ENCODE measurements at places on chromosomes 6 and 20.

DNA sequence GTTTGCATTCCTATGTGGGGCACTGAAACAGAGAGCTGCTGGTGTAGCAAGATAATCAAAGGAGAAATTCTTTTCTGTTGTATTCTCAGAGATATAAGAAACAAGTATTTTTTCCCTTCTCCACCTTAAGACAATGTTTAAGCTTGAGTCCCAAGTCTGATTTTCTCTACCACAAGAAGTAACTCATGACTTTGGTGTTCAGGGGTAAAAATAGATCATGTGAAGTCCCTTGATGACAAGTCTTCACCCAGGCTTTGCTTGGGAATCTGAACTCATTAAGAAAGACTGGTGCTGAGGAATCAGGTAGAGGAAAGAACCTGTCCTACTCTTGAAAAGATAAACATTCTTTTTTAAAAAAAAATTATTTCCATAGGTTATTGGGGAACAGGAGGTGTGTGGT is 205.6 kb downstream of the ALDH8A1 start:
- no peaks in the 10 kb centered on the region for H3K4me1 ChIP-seq
- no peaks in the 10 kb centered on the region for H3K36me3 ChIP-seq
- DNase-seq = no peak

- no peaks in the 10 kb centered on the region for H3K36me3 ChIP-seq
- no peak for DNase-seq
- H3K4me3 ChIP-seq = no peak overlapping the region
- H3K27ac ChIP-seq = no peak overlapping the region
- H3K4me1 ChIP-seq = no peaks in the 10 kb centered on the region
- peaks cover 2% of the 10 kb centered on the region for H3K27me3 ChIP-seq
Measured at GRCh38 chr6:168671028-168671862, 230.3 kb downstream of the SMOC2 start.

GRCh38 chr6:150634176-150634963 is 34.7 kb downstream of the PLEKHG1 start:
- H3K4me1 ChIP-seq = peaks cover 12% of the 10 kb centered on the region
- DNase-seq = no peak
- H3K36me3 ChIP-seq = no peaks in the 10 kb centered on the region
- H3K4me3 ChIP-seq = no peak overlapping the region

DNA sequence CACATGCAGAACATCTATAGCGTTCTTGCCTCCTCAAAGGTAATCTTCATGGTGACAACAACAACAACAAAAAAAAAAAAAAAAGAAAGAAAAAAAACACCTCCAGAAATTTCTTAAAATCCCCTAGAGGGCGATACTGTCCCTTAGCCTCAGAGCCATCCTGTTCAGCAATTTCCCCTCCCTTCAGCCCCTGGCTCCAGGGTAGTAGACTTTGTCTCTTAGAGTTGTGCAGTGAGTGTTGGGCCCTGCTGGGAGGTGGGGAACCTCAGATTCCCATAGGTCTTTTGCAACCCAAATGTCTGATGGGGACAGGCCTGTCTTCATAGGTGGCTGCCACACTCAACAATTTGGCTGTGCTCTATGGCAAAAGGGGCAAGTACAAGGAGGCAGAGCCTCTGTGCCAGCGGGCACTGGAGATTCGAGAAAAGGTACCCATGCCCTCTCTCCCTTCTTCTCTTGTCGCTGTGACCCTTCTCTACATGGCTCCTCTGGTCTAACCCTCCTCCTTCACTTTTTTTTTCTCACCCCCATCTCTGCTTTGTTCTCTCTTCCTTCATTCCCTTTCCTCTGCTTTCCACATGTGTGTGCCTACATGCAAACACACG is 6.0 kb upstream of the PTK7 start:
- no peak for DNase-seq
- no peak overlapping the region for H3K4me3 ChIP-seq
- peak overlapping the region; percentile 54 for H3K27ac ChIP-seq
- H3K27me3 ChIP-seq = peaks cover 2% of the 10 kb centered on the region

GRCh38 chr20:35171753-35172433 is at the start of gene PROCR:
Gene PROCR, plus strand, starts transcription at chr20:35172072. Its CDS starts 83 bp downstream, at chr20:35172155.
- H3K27ac ChIP-seq = peak within 1 kb of the TSS; percentile 78
- DNase-seq = peak; percentile 41
- H3K4me1 ChIP-seq = peaks cover 14% of the 10 kb centered on the region
- peaks cover 2% of the 10 kb centered on the region for H3K36me3 ChIP-seq
- peak within 1 kb of the TSS; percentile 88 for H3K4me3 ChIP-seq

GRCh38 chr6:25629198-25629576 is 22.8 kb upstream of the SCGN start:
- H3K4me1 ChIP-seq = no peaks in the 10 kb centered on the region
- no peaks in the 10 kb centered on the region for H3K36me3 ChIP-seq
- no peak for DNase-seq

- H3K4me3 ChIP-seq = no peak overlapping the region
- peaks cover 37% of the 10 kb centered on the region for H3K36me3 ChIP-seq
- no peak overlapping the region for H3K27ac ChIP-seq
- peaks cover 46% of the 10 kb centered on the region for H3K4me1 ChIP-seq
Measured at GRCh38 chr6:16739329-16739801, 21.9 kb downstream of the ATXN1 start.

- peaks cover 2% of the 10 kb centered on the region for H3K27me3 ChIP-seq
- H3K4me1 ChIP-seq = peaks cover 10% of the 10 kb centered on the region
- no peak for DNase-seq
Measured at GRCh38 chr20:25205277-25206062, 10.0 kb downstream of the ENTPD6 start.

- H3K4me3 ChIP-seq = no peak overlapping the region
- H3K4me1 ChIP-seq = peaks cover 8% of the 10 kb centered on the region
Measured at GRCh38 chr6:116088946-116089345, 11.7 kb upstream of the NT5DC1 start.

- no peaks in the 10 kb centered on the region for H3K27me3 ChIP-seq
- no peak overlapping the region for H3K4me3 ChIP-seq
- H3K4me1 ChIP-seq = no peaks in the 10 kb centered on the region
- no peak for DNase-seq
Measured at GRCh38 chr6:43113431-43114260, 37.5 kb downstream of the PTK7 start.

DNA sequence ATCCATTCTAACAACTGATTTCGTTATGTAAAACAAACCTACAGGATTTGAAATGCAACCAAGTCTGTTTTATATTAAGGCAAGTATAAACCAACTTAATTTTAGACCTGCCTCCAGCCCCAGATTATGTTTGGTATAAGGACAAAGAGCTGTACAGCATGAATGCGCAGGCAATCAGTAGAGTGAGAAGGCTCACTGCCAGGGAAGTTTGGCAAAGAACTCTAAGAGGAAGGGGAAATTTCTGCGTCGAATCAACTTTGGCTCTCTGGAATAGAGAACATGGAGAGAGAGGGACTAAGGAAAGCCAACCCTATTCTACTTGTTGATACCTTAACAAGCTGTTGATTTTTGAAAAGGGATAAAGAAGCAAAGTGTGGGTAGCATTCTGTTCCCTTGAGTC is 96.9 kb upstream of the FOXO3 start:
- peaks cover 2% of the 10 kb centered on the region for H3K27me3 ChIP-seq
- no peak overlapping the region for H3K4me3 ChIP-seq
- no peaks in the 10 kb centered on the region for H3K4me1 ChIP-seq

- H3K36me3 ChIP-seq = no peaks in the 10 kb centered on the region
- no peaks in the 10 kb centered on the region for H3K27me3 ChIP-seq
- H3K4me1 ChIP-seq = no peaks in the 10 kb centered on the region
- DNase-seq = no peak
- no peak overlapping the region for H3K27ac ChIP-seq
Measured at GRCh38 chr6:74731931-74732330, 473.9 kb downstream of the COL12A1 start.

DNA sequence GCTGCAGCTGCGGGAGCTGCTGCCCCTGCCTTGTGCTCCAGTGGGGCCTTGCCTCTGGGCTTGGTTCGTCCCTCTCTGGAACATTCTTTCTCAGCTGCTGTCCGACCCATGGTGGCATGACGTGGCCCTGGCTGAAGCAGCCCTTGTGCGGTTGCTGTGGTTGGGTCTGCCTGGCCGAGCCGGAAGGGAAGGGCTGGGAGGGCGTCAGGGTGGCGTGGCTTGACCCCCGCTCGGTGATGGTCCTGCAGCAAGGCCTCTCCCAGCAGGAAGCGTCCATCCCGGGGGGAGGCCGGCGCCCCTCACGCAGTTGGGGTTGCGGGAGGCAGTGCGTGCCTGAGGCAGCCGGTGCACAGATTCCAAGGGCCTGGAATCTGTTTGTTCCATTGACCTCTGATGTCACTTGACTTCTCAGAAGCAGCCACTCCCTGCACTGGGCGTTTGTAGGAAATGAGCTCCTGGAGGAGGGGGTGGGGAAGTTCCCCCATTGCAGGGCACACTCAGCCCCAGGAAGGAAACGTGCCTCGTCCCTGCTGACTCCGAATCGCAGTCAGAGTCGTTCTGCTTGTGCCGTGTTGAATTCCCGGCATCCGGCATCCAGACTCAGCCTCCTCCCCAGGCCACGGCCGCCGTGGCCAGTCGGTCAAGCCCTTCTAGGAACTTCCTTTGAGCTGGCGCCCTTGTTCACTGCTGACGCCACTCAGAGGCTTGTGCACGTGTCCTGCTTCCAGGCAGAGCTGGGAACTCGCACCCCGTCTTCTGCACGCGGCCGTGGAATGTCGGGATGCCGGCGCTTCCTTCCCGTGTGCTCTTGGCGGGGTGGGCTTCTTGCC is 9.7 kb upstream of the TNFRSF6B start:
- no peak overlapping the region for H3K4me3 ChIP-seq
- no peak for DNase-seq
- no peaks in the 10 kb centered on the region for H3K4me1 ChIP-seq

GRCh38 chr6:2547355-2547754 is 203.4 kb downstream of the MYLK4 start:
- DNase-seq = no peak
- peaks cover 83% of the 10 kb centered on the region for H3K27me3 ChIP-seq
- no peaks in the 10 kb centered on the region for H3K36me3 ChIP-seq
- H3K4me1 ChIP-seq = peaks cover 15% of the 10 kb centered on the region
- H3K4me3 ChIP-seq = no peak overlapping the region

GRCh38 chr6:19413323-19413722 is 423.8 kb upstream of the ID4 start:
- H3K27me3 ChIP-seq = no peaks in the 10 kb centered on the region
- DNase-seq = no peak
- no peaks in the 10 kb centered on the region for H3K36me3 ChIP-seq
- H3K4me3 ChIP-seq = no peak overlapping the region
- no peaks in the 10 kb centered on the region for H3K4me1 ChIP-seq

DNA sequence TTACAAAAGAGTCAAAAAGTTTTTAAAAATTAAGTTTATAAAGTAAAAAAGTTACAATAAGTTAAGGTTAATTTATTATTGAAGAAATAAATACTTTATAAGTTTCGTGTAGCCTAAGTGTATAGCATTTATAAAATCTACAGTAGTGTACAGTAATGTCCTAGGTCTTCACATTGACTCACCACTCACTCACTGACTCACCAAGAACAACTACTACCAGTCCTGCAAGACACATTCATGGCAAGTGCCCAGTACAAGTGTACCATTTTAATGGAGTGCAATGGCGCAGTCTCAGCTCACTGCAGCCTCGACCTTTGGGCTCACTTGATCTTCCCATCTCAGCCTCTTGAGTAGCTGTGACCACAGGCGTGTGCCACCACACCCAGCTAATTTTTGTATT is 128.2 kb downstream of the GPX5 start:
- no peak overlapping the region for H3K4me3 ChIP-seq
- no peak overlapping the region for H3K27ac ChIP-seq
- peaks cover 66% of the 10 kb centered on the region for H3K27me3 ChIP-seq
- DNase-seq = no peak
- no peaks in the 10 kb centered on the region for H3K36me3 ChIP-seq
- peaks cover 19% of the 10 kb centered on the region for H3K4me1 ChIP-seq

GRCh38 chr20:34292496-34292895 is 10.7 kb downstream of the AHCY start:
- H3K27ac ChIP-seq = no peak overlapping the region
- peaks cover 20% of the 10 kb centered on the region for H3K36me3 ChIP-seq
- H3K4me3 ChIP-seq = no peak overlapping the region

DNA sequence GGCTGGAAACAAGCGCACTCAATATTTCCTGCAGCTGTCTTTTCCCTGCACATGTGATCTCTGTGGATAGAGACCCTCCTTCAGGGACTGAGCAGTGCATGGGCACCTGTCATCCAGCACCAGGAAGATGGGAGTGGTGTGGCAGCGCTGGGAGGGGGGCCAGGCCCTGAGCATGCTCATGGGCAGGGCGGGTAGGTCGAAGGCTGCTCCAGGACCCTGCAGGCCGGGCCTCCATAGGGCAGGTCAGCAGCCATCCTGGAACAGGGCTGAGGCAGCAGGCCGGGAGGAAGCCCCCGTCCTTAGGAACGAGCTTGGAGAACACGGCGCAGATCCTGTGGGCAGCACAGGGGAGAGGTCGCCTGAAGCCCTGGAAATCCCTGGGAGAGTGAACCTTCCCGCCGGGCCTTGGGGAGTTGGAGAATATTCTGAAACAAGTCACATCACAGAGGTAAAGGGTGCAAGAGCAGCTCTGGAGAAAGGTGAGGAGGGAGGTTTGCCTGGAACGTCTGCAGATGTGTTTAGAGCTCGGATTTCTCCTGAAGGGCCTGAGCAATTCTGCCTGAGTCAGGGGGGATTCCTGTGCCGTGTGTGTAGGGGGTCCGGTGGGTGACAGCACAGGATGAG is 133.2 kb downstream of the SMOC2 start:
- H3K36me3 ChIP-seq = no peaks in the 10 kb centered on the region
- H3K27ac ChIP-seq = no peak overlapping the region
- H3K4me3 ChIP-seq = no peak overlapping the region
- peaks cover 2% of the 10 kb centered on the region for H3K27me3 ChIP-seq
- DNase-seq = no peak

DNA sequence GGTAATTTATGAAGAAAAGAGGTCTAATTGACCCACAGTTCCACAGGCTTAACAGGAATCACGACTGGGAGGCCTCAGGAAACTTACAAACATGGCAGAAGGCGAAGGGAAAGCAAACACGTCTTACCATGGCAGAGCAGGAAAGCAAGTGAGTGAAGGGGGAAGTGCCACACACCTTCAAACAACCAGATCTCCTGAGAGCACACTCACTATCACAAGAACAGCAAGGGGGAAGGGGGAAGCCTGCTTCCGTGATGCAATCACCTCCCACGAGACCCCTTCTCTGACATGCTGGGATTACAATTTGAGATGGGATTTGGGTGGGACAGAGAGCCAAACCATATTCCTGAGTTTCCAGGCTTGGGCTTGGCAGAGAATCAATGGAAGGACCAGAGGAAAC is 124.1 kb upstream of the RAB32 start:
- H3K4me3 ChIP-seq = no peak overlapping the region
- H3K27ac ChIP-seq = no peak overlapping the region
- no peaks in the 10 kb centered on the region for H3K4me1 ChIP-seq
- no peaks in the 10 kb centered on the region for H3K36me3 ChIP-seq
- no peak for DNase-seq

DNA sequence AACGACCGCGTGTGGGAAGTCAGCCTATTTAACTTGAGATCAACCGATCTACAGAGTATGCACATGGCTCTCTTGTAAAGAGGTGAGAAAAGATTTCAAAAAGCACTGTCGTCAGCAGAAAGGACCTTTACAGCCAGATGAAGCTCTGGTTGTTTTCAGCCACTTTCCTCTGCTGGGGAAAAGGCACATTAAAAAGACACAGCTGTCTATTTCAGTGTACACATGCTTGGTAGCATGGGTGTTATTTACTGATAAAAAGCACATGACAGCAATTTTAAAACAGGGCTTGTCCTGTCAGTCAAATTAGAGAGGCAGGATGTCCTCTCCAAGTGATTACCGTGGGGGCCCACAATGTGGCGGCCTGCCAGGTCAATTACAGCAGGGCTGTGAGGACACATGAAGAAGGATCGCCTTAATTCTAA is 188.9 kb downstream of the PRKN start:
- DNase-seq = no peak
- H3K27me3 ChIP-seq = no peaks in the 10 kb centered on the region
- H3K4me1 ChIP-seq = no peaks in the 10 kb centered on the region

All from activated naive CD8-positive, alpha-beta T cell treated with anti-CD3 and anti-CD28 coated beads, Interleukin-2, amount 10 ng/mL, durations not matched to agents 7 days and 5 days (primary cell).